ENCODE measurements at places on chromosomes 11 and 22.

GRCh38 chr11:78033040-78033439 is 10.0 kb upstream of the KCTD14 start:
- no peak for DNase-seq

- DNase-seq = no peak
Observed at GRCh38 chr11:2735053-2735589, 35.3 kb upstream of the KCNQ1OT1 start.

- DNase-seq = no peak
Observed at GRCh38 chr11:104337273-104337672, 173.3 kb upstream of the PDGFD start.

GRCh38 chr11:119320776-119321524 is 4.0 kb upstream of the MCAM start:
- peak; percentile 75 for DNase-seq

DNA sequence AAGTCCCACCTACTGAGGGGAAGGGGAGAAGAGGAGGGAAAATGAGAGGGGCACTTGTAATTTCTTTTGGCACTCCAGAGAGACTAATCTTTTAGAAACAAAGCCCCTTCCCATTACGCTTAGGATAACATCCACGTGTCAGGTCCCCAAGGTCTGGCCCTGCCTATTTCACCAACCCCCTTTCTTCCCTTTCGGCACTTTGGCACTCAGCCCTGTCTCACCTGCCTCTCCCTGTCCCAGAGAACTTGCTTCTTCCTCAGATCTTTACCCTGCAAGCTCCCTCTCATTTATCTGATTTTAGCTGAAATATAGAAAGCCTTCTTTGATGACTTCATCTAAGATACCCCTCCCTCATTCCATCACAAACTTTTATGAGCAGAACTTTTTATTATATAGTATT is 55.5 kb downstream of the RASSF10 start:
- DNase-seq = no peak

DNA sequence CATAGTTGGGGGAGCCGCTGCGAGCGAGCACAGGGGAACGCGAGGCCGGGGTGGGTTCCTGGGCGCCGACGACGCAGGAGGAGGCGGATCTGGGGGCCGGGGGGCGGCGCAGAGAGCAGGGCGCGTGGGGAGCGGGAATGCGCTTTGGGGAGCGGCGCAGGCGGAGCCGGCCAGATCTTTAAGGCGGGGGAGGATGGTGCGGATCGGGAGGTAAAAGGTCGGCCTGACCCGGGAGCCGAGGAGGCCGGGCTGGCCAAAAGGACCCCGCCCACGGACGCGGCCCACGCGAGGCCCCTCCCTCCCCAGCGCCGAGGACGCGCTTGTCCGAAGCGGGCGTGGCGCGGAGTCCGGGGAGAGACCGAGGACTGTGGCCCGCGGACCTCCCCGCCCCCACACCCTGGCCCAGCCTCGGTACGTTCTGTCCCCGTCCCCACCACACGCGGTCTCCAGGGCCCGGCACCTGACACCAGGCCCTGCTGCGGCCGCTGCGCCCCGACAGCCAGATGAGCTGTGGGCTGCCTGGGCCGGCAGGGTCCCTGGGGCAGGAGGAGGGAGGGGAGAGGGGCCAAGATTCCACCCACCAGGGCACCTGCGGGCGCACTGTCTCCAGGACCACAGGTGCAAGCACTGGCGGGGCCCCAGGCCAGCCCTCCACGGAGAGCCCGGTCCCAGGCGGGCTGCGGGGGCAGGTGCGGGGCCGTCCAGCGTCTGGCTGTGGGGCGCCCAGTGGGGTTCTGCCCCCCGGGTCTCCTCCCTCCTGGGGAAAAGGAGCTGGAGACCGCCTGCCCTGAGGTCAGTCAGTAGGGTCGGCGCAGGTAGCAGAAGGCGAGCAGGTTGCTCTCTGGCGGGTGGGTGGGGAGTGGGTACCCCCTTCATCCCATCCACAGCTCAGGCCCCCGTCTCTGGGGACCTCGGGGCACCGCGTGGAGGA is 10.9 kb downstream of the PIM3 start:
- peak; percentile 50 for DNase-seq

- peak; percentile 26 for DNase-seq
Observed at GRCh38 chr22:19708321-19709011, 5.8 kb upstream of the SEPTIN5 start.

DNA sequence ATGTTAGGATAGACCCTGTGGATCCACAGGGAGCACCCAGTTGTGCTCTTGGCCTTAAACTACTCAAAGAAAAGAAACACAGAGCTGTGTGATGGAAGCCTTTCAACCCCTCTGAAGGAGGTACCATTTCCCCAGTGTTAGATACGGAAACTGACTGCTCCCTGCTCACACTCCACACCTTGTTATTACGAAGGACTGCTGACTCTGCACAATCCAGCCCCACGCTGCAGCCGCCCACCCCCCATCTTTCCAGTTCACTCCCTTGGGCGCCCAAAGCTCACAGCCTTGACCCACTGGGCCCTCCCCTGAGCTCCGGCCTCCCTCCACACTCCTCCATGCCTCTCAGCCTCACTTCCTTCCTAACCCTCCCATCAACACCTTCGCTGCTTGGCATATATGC is 75.5 kb downstream of the EFCAB6 start:
- no peak for DNase-seq

DNA sequence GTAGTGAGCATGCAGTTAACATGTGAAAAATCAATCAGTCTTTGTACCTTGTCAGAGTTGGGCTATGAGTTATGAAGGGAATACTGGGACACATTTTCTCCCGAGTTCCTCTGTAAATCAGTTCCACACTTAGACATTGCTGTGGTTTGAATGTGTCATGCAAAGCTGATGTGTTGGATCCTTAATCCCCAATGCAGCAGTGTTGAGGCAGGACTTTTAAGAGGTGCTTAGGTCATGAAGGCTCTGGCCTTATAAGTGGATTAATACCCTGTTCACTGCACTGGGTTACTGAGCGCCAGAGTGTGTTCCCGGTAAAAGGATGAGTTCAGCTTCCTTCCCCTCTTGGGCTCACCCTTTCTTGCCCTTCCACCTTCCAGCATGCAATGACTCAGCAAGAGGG is 742.1 kb upstream of the TENM4 start:
- no peak for DNase-seq

DNA sequence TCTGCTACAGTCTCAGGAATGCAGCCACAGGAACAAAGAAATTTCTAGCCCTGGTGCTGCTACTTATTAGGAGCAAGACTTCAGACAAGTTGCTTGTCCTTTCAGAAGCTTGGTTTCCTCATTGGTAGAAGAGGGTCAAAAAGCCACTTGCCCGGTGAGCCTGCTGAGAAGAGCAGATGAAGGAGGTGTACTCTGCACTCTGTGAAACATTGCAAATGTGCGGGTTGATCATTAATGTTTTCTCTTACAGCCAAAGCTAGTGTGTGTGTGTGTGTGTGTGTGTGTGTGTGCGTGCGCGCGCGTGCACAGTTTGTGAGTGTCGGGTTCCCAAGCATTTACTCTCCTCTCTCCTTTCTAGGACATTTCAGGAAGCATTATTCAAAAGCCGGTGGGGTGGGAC is 86.3 kb upstream of the NNMT start:
- no peak for DNase-seq

DNA sequence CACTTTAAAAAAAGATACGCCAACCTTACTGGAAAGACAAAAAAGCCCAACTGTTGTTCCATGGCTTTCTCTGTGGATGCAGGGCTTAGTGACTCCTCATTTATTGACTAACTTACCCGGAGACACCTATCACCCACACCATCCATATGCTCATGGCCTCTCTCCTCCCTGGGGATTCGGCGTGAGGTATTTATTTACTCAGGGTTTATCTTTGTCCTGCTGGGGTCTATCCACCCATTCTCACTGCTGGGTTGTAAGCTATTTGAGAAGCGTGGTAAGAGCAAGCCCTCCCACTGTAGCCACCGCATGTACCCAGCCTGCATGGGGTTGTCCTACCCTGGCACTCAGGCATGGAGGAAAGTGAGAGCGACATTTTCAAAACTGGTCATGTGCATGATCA is 93.6 kb downstream of the NELL1 start:
- no peak for DNase-seq

GRCh38 chr11:76823481-76824028 is 37.2 kb upstream of the ACER3 start:
- DNase-seq = no peak

GRCh38 chr22:32996702-32997101 is 61.5 kb downstream of the SYN3 start:
- DNase-seq = no peak

DNA sequence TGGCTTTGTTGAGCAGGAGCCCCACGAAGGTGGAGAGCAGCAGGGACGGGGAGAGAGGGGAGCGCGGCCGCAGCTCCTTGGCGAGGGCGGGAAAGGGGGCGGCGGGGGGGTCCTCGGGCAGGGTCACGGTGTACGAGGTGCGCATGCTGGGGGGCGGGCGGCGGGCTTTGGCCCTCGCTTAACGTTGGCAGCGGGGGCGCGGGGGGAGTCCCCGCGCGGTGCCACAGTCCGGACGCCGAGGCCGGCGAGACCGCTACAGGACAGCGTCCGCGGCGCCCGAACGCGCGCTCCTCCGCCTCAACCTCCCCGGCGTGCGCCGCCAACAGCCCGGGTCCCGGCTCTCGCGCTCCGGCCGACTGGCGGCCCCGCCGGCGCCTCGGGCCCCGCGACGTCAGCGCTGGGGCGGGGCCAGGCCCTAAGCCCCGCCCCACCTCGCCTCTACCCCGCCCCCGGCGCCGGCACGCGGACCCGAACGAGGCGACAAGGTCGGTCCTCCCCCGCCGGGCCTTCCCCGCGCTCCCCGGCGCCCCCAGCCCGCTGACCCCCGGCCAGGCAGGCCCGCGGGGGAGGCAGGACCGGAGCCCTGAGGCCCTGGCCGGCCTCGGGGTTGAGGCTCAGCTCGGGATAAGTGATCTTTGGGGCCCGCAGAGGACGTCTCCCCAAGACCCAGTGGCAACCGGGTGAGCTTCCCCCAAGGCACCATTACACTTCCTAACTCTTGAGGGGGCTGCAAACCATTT is 17.5 kb downstream of the USP2 start:
- no peak for DNase-seq

DNA sequence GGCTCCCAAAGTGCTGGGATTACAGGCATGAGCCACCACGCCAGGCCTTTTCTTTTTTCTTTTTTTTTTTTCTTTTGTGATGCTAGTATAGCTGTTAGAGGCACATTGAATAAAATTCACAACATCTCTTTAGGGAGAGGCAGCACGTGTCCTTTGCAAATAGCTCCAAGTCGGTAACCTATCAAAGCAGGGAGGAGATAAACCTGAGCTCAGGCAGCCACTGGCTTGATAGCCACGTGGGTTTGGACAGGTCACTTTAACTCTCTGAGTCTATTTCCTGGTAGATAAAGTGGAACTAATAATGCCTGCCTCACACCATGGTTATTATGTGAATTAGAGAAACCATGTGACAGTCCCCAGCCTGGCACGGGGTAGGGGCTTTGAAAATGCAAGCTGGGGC is 43.1 kb upstream of the ATXN10 start:
- DNase-seq = no peak

DNA sequence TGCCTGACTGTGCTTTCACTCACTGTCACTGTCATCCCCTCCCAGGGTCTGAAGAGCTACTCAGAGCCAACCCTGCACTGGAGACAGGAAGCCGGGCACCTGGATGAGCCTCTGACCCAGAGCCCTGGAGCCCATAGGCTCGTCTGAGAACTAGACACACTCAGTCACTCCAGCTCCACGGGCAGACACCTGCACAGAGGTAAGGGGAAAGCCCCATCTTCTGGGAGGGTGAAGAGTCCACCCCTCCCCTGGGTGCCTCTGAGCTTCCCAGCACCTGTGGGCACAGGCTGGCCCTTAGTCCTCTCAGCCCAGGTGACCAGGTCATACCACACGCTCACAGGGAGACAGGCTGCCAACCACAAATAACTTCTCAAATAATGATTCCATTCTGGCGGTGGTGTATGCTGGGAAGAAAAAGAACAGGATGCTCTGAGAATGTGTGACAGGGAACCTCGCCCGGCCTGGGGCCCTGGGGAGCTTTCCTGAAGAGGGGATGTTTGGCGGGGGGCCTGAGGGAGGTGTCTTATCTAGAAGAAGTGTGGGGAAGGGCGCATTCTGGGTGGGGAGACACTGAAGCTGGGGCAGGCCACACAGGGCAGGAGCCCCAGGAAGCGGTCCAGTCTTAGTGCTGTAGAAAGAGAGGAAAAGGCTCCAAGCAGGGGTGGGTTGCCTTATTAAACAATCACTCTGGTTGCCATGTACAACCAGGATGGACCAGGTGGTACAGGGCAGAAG is 5.3 kb downstream of the CCDC157 start:
- no peak for DNase-seq

DNA sequence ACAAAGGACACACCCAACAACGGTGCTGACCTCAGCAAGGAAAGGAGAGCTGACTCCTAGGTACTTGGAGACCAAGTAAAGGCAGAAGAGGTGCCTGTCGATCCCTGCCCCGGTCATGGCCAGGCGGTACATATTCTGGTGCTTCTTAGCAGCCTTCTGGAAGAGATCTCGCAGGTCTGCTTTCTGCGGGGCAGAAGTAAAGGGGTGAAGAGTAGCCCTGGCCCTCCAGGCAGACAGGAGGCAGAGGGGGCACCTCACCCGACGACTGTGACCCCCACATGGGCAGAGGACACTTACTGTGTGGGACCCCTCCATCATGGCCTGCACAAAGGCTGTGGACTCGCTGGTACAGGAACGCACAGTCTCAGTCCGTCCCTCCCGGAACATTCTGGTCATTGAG is 7.4 kb downstream of the CPT1B start:
- no peak for DNase-seq

DNA sequence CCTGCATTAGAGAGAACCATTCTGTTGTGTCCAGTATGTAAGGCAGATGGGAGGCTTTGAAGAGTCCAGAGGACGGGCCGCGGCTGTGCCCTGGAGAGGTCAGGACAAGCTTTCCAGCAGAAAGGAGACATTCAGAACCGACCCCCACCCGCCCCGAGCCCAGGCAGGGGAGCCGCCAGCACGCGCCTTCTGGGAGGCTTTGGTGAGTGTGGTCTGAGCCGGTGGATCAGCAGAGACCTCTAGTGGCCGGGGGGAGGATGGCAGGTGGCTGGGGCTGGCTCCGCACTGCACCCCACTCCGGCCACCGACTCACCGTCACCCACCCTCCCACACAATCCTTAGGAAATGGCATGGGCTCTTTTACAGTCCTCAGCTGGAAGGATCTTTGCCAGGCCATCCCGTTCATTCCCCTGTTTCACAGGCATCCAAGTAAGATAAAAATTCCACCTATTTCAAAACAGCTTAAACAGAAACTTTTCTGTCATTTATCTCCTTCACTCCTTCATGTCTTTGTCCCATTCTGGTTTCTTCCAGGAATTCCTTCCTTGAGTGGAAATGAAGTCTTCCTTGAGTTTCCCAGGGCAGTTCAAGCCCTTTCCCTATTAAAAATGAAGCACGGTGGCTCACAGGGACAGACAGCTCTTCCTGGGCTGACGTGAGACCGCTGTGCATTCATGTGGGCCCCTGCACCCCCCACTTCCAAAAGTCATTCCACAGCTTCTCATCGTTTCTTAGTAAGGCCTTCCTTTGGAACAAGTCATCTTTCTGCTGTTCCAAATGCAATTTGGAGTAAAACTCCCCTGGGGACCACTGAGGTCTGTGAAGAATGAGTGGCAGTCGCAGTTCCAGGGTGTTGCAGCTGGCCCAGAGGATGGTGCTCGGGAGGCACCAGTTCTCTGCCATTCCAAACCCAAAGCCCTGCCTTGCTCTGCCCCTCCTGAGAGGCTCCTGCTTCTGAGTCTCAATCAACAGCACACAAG is 91.0 kb downstream of the FEZ1 start:
- DNase-seq = peak; percentile 88

All from right forelimb (tissue), 1 donor.